Stimulated activated CD4-positive, alpha-beta T cell treated with anti-CD3 and anti-CD28 coated beads, Interleukin-1b, Interleukin-23, amount 100 ng/mL, for 24 hours (primary cell): ENCODE measurements at places on chromosomes 11 and 22.

DNA sequence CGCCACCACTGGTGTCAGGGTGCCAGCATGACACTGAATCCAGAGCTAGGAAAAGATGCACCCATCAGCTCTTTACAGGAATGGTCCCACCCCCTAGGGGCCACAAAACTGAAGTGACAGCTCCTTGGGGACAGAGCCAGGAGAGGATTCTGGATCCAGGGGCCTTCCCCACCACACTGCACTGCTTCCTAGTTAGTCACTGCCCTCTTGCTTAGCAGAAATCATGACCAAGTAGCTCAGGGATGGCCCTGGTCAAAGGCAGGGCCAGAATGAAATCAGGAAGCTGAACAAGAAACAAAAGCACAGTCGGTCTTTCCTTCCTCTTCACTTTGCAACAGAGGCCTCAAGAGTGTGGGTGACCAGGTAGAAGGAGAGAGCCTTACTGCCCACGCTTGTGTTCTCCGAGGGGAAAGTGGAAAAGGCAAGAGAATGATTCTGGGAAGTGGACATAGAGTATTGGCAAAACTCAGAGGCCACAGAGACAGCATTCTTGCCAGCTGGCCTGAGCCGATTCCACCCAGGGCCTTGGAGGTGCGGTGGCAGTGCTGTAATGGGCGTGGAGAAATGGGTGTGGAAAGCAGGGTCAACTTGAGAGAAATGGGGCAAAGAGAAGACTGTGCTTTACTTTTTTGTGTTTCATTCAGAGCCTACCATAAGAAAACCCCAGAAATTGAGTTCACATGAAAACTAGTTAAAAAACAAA is 39.8 kb downstream of the KCNJ1 start:
- no peak for DNase-seq

GRCh38 chr11:64649291-64649697 is 58.3 kb downstream of the SLC22A12 start:
- DNase-seq = no peak

GRCh38 chr22:28710576-28711191 is 30.9 kb downstream of the CHEK2 start:
- DNase-seq = no peak

DNA sequence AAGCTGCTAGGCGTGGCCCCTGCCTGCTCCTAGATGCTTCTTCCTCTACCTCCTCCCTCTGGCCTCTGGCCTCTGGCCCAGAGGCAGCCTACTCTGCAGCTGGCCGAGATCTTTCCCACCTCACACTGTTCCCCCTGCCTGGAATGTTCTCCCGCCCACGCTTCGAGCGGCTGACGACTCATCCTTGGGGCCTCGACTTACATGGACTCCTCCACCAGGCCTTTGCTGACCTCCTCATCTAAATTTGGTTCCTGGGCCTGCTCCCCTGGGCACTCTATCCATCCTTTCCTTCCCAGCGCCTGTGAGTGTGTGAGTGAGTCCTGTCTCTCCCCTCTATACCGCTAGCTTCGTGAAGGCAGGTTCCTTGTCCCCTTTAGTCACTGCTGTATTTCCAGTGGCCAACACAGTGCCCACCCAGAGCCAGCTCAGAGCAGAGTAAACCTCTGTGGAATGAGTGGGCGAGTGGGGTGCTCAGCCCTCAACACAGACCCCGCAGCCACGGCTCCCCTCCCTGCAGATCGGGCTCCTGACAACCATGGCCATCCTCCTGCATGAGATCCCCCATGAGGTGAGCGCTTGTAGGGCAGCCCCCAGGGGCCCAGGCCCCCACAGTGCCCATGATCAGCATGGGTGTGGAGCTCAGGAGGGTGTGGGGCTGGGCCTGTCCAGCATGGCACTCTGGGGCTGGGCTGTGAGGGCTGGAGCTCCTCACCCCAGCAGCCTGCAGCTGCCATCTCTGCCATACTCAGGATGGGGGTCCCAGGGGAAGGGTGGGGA is 5.7 kb downstream of the SLC39A13 start:
- no peak for DNase-seq

- no peak for DNase-seq
Observed at GRCh38 chr22:20549232-20549841, 41.9 kb downstream of the MED15 start.

DNA sequence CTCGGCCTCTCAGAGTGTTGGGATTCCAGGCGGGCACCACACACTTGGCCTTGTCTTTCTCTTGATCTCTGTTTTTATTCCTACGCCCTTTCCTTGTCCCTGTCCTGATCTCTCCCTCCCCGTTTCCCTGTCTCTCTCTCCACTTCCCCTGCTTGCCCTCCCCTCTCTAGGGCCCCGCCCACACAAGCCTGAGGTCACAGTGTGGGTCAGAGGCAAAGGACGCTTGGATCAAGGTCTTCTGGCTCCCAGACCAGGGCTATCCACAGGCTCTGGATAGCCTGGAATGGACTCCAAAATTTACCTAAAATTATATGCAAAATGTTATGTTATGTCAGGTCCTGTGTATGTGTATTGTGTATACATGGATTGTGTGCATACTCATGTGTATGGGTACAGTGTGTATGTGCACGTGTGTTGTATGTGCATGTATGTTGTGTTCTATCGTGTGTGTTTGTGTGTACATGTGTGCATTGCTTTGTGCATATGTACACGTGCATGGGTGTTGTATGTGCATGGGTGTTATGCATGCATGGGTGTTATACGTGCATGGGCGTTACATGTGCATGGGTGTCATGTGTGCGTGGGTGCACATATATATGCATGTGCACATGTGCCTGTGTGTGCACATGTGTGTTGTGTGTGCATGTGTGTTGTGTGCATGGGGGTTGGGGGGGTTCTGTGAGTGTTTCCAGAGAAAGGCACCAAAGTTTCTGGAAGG is 38.3 kb downstream of the TP53I11 start:
- DNase-seq = no peak

- no peak for DNase-seq
Observed at GRCh38 chr11:105790840-105791239, 181.0 kb downstream of the GRIA4 start.

DNA sequence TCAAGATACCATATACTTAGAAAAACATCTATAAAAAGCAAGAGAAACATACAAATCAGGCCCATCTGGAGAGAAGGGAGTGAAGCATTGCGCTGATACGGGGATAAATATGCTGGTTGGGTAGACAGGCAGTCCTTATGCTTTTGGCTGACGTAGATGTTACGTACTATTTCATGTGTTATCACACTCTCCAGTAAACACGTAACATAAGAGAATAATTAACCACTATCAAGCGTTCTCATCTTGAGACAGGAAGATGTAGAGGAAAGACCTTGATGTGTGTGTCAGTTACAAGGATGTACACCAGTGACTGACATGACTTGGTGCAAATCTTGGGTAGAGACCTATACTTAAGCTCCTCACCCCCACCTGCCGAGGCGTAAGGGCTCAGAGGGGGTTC is 86.7 kb upstream of the PRODH start:
- no peak for DNase-seq

DNA sequence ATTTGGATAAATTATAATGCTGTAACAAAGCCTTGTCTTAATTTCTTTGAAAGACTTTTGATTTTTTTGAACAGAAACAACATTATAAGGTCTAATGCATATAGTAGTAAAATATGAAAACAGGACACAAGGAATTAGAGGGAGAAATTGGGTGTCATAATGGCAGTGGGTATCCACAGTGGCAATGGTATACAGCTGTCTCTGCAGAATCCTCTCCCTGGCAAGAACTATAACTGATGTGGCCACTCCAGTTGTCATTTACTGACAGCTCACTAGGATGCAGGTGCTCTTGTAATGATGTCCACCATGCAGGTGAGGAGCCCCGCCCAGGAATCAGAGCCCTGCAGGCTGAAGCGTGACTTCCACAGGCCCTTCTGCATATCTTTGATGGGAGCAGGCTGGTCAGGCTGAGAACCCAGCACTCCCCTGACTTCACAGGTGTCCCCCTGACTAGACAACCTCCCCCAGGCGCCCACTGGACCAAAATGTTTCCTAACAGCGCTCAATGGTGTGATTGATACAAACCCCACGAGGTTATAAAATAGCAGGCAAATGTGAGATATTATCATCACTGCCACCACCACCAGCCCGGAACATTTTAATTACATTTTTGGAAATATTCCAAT is 32.8 kb upstream of the SERPIND1 start:
- DNase-seq = no peak

- no peak for DNase-seq
Observed at GRCh38 chr11:75135651-75136050, 15.3 kb upstream of the SLCO2B1 start.

DNA sequence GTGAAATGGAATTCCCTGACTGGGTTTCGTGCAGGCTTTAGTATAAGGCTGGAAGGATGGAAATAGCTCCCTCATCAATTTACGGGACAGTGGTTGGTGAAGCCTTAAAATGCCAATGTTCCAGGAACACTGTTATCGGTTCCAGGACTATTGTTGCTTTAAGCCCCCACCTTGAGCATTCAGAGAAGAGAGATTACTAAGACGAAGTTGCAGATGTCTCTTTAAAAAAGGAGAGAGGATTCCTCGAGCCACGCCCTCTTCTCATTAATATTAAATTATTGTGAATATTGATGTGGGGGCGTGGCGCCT is 195 bp upstream of the CREB3L1 start:
- DNase-seq = no peak

GRCh38 chr22:43337946-43338345 is 5.2 kb downstream of the SCUBE1 start:
- DNase-seq = no peak

GRCh38 chr11:14611939-14612338 is 31.7 kb upstream of the PDE3B start:
- DNase-seq = no peak

DNA sequence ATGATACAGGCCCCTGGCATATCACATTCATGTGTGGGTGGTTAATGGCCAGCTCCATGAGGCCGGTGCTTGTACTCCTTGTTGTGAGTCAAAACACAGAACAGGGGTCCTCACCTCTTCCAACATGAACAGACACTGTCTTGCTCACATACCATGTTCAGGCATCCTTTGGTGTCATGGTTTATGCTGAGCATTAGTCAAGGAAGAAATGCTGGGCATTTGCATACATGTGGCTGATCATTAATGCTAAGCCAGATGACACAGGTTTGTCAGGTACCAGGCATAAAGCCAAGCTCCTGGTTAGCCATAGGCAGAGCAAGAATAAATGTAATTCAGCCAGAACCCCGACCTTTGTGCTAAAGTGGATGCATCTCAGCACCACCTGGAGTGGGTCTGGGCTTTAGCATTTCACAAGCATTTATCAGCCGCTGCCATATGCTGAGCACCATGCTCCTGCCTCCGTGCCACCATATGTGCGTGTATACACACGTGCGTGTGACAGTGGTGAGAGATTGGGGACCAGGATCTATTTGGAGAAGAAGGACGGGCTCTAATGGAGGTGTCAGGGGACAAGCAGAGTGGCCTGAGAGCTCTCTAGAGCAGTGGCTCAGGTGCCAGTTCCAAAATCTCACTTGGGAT is 55.0 kb downstream of the MICAL2 start:
- no peak for DNase-seq

DNA sequence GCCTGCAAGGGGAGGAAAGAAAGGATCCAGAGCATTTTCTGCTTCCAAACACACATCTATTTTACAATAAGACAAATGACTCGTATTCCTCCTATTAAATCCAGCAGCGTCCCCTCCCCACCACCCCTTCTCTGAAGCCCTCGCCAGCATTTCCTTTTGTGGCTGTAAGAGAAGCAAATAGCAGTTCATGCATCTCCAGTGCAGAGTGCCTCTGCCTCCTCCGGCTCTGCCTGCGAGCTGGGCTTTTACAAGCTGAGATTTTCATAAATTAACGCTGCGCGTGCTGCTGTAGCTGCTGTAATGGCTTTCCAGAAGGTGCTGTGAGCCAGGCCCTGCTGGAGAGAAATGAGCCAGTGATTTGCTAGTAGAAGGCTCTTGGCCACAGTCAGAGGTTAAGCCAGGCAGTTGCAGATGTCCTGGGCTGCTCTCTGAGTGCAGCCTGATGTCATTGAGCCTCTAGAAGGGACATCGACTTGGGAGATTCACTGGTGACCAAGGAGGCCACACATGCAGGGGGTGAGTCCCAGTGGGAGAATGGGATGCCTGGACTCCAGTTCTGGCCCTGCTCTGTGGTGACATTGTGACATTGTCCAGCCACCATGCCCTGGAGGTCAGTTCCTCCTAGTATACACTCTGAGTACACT is 134.5 kb upstream of the NAV2 start:
- no peak for DNase-seq

- no peak for DNase-seq
Observed at GRCh38 chr11:66996609-66997273, 21.6 kb downstream of the C11orf86 start.

DNA sequence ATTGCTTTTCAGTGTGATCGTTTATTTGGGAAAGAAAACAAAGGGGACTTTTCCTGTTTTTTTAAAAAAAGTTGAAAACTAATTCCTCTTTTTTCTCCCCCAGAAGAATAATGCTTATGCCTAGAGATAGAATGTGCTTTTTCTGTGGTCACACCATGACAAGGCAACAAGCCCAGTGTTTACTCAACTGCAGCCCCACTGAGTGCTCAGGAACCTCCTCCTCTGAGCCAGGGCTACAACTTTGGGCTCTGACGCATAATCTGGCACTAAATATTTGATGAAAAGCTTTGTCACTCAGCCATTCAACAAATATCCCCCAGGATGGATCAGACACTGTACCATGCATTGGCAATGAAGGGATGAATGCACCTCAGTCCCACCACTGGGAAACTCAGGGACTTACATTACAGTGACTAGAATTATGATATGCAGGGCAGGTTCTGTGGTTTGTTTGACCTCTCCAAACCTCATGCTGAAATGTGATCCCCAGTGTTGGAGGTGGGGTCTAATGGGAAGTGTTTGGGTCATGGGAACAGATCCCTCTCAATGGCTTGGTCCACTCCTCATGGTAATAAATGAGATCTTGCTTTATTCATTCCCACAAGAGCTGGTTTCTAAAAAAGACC is 155.9 kb downstream of the CCDC34 start:
- no peak for DNase-seq

GRCh38 chr22:42604403-42604802 is 10.3 kb downstream of the POLDIP3 start:
- no peak for DNase-seq

- DNase-seq = no peak
Observed at GRCh38 chr22:40922484-40923303, 28.5 kb upstream of the RBX1 start.

- no peak for DNase-seq
Observed at GRCh38 chr11:28697920-28698827, 590.0 kb downstream of the METTL15 start.

GRCh38 chr22:39244496-39245129 is at the start of gene PDGFB:
Gene PDGFB (minus strand): TSS chr22:39244982. CDS start chr22:39243963, 1,019 bp downstream.
- no peak for DNase-seq
